Globus pallidus (tissue), 1 donor: ENCODE measurements at places on chromosomes 6 and 20.

DNA sequence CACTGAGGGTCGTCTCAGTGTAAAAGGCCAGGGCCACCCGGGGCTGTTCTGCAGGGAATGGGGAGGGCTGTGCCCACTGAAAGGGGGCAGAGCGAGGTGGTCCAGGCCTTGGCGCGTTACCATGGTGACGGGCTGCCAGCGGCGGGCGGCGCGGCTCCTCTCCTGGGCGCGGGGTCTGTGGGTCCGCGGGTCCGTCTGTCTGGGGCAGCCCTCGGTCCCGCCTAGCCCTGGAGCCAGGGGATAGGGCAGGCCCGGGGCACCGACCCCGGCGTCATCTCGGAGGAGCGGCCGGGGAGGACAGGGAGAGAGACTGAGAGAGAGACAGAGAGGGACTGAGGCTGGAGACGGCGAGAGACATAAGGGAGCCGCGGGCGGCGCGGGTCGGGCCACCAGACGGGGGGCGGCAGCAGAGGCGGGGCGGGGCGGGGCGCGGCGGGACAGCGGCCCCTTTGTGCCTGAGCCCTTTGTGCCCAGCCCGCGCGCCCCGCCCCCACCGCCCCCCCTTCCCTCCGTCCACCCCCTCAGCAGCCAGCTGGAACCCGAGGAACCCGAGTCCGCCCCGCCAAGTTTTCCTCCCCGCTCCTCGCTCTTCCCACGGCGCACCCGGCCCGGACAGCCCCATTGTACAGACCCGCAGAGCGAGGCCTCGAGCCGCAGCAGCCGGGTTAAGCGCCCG, at the start of gene KIAA1755:
Gene KIAA1755 (minus strand): TSS at position 358 of the 676 bp plus-strand sequence. CDS start 235 bp downstream, at position 123.
- peak; percentile 84 for DNase-seq

- no peak for DNase-seq
Measured at GRCh38 chr6:138491017-138491416, 8.3 kb downstream of the NHSL1 start.

DNA sequence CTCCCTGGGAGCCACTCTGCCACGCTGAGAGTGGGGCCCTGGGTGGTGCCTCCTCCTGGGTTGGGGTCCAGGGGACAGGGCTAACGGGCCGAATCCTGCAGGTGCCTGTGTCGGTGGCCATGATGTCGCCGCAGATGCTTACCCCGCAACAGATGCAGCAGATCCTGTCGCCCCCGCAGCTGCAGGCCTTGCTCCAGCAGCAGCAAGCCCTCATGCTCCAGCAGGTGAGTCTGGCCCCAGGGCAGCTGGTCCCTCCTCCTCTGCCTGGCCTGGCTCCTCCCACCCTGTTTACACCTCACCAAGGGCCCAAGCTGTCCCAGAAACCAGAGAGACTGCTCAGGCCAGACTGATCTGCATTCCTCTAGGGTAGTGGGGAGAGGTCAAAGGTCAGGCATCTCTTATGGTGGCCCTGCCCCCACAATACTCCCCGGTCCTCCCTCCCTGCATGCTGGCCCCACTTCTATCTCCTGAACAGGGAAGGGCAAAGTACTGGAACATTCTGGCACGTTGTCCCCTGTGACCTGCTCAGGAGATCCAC, 38.6 kb downstream of the FOXP4 start:
- DNase-seq = no peak

GRCh38 chr20:57772349-57772964, 62.6 kb upstream of the PMEPA1 start:
- DNase-seq = no peak

GRCh38 chr6:110517601-110518281, 41.3 kb upstream of the SLC22A16 start:
- DNase-seq = no peak

- no peak for DNase-seq
Measured at GRCh38 chr20:57849521-57850215, 139.9 kb upstream of the PMEPA1 start.

DNA sequence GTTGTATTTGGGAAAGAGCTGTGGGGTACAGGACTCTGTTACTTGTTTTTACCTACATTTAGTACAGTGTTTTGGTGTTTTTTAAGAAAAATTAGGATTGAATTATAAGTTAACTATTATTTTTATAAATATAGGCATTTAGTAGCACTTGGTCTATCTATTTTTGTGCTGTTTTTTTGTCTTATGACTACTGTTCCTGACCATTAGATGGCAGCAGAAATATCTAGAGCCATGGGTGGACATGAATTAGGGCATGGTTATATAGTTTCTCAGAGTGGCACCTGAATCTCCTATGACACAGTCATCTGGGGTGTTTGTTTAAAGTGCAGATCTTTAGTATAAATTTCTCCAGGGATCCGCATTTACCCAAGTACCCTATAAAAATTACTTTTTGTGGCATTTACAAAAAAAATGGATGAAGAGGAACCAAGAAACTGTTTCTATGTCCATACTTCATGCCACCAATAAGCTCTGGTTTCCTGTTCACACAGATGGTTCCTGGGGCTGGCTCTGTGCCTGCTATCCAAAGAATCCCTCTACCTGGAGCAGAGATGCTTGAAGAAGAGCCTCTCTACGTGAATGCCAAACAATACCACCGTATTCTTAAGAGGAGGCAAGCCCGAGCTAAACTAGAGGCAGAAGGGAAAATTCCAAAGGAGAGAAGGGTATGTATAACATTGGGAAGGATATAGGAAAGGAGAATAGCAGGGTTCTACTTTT, 19.8 kb downstream of the NFYA start:
- no peak for DNase-seq

DNA sequence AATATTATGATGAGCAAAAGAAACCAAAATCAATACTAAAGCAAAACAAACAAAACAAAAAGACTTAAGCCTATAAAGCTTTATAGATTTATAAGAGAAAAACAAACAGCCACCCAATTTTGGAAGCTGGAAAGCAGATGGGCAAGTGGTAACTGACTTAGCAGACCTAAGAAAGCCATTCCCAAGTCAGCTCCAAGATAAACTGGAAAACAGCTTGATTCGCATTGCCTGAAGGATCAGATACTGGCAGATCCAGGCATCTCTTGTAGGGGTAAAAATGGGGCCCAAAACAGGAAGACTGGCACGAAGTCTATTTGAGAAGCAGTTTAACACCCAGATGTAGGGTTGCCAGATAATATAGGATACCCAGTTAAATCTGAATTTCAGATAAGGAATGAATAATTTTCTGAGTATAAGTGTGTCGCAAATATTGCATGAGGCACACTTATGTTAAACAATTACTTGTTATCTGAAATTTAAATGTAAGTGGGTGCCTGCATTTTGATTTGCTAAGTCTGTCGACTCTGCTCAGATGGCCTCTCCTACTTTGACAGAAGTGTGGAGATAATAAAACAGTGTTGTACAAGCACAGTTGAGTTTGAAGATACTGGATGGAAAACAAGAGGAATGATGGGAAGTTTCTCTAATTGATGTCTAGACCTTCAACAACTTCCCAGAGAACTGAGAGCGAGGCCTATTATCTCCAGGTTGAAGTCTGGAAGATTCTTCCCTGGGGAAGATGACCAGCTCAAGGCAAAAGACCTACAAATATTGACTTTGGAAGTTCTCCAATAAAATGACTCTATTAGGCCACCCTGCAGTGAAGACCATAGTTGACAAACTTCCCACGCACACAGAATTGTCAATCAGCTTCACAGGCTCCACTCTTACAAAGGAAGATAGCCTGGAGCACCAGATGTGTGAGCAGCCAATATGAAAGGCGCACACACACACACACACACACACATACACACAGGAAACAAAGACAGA, 113.4 kb downstream of the FAM50B start:
- DNase-seq = no peak

GRCh38 chr20:3111507-3111906, 27.0 kb upstream of the AVP start:
- DNase-seq = no peak

- DNase-seq = no peak
Measured at GRCh38 chr6:75204217-75204958, 1.5 kb downstream of the COL12A1 start.

DNA sequence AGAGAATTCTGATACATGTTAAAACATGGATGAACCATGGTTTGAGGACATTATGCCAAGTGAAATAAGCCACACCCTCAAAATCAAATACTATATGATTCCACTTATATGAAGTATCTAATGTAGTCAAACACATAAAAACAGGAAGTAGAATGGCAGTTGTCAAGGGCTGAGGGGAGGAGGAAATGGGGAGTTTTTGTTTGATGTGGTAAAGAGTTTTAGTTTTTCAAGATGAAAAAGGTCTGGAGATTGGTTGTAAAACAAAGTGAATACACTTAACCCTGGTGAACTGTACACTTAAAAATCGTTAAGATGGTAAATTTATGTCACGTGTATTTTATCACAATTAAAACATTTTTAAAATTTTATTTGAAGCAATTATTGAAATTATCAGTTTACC, 127.4 kb upstream of the GRIK2 start:
- no peak for DNase-seq

DNA sequence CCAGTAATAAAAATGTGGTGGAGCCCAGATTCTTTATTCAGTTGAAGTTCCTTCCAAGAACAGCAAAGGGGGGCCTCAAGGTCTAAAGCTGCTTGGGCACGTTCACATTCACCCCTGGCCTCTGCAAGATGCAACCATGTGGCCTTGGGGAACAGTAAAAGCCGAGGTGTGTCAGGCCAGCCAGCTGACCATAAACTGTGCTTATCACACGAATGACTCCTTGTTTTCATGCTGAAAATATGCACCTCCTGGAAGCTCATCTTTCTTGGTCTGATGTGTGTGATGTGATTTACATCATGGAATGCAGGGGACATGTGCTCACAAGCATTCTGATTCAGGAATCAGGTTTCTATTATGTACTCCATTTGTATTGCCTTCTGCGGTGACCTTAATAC, 211.6 kb upstream of the MARCKS start:
- no peak for DNase-seq

DNA sequence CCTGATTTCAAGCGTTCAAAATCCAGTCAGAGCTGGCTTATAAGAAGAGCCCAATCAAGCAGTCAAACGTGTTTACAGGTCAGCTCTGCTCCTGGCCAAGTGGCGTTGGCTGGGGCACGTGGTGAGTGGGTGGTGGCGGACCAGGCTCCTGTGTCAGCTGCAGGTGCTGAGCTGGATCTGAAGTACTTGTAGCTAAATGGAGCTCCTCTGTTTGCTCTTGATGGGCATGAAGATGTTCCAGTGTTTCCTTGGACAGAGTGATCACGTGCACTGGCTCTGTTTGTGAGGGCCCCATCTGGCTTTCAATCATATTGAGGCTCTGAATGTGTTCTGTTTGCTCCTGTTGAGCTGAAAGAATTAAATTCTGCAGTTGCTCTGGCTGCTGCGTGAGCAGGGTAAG, 10.2 kb upstream of the MICAL1 start:
- peak; percentile 83 for DNase-seq

DNA sequence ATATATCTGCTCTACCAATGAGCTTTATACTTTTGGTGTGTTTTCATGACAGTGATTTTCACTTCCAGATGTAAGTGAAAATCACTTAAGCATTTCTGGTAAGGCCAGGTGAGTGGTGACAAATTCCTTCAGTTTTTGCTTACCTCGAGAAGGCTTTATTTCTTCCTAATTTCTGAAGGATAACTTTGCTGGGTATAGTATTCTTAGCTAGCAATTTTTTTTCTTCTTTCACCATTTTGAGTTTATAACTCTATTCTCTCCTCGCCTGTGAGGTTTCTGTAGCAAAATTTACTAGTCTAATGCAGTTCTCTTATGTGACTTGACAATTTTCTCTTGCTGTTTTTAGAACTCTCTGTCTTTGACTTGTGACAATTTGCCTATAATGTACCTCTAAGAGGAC, 7.1 kb downstream of the FHL5 start:
- DNase-seq = no peak
